Aorta (tissue), 5 donors: ENCODE measurements at places on chromosomes 16 and 17. TPM values are rescaled to one million over a fixed set of nuclear protein-coding genes. Genes with fewer than 3 reads are reported as not detected.

- no peak for DNase-seq
Observed at GRCh38 chr17:39867880-39868553, at the start of gene ZPBP2. ZPBP2 (plus strand) TSS chr17:39868202; CDS start chr17:39868355, 153 bp downstream.

DNA sequence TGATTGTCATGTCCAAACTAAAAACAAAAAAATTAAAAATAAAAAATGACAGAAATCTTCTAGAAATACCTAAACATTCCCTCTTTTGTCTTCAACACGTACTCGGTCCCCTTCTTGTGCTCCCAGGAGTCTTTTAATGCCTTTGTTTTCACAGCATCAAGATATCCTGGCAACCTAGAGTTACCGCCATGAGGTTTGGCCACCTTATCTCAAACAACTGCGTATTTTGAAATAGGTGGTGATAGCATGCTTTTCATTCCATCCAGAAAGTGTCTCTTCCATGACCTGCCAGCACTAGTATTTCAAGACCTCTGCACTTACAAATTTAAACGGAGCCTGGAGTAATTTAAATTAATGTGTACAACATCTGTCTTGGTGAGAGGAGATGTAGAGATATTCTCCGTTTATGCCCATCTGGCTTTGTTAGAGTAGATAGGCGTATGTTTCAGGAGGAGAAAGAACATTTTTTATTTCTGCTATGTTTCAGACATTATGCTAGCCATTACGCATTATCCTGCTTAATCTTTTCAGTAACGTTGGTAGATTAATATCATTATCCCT, 42.0 kb downstream of the RBFOX1 start:
- DNase-seq = no peak

- DNase-seq = no peak
Observed at GRCh38 chr17:46020023-46020761, 21.1 kb downstream of the STH start.

DNA sequence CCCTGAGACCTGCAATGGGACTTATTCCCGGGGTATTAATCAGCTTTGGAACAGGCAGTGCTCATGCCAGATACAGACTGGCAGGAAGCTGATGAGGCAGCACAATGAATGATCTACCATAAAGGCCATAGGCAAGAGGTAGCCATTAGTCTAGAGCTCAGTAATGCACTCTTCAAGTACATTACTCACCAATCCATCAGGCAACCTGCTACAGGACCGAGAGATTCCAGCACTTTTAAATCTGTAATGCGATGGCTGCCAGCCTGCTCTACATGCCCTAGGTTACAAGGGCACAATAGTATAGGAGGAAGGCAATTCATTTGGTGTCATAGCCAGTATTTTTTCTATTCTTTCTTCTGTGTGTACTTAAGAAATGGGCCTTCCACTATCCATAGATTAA, 217.8 kb upstream of the PMFBP1 start:
- DNase-seq = no peak

DNA sequence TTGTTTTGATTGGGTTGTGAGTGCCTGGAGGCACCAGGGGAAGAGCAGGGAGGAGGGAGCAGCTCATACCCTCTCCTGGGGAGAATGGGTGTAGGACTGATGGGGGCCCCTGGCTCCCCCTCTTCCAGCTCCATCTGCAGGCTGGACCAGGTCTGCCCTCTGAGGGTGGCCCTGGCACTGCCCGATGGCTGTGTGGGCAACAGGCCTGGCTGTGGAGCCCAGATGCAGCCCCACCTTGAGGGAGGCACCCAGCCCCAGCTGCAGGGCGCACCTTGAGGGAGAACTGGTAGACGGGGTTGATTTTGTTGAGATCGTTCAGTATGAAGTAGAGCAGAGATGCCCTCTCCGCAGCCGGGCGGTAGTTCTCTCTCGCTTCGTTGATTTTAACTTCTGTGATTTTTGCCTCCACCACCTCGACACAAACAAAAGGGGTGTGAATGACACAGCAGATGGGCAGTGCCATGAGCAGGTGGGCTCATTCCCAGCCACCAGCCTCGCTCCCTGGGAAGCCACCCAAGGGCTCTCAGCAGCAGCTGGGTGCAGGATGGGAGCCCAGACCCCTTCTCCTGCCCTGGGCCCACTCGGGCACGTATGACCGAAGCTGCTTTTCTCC, 71.6 kb downstream of the PGS1 start:
- DNase-seq = no peak

SPIRE2 gene
- 0.62 TPM for total RNA-seq

BRD7 gene
- total RNA-seq = 90.2 TPM

GRCh38 chr16:68645494-68646388, 631 bp downstream of the CDH3 start:
- DNase-seq = no peak

GRCh38 chr16:5738586-5738985, 641.0 kb upstream of the EEF2KMT start:
- DNase-seq = no peak

GRCh38 chr16:70647441-70648359, 1.3 kb downstream of the IL34 start:
- DNase-seq = peak; percentile 70

DNA sequence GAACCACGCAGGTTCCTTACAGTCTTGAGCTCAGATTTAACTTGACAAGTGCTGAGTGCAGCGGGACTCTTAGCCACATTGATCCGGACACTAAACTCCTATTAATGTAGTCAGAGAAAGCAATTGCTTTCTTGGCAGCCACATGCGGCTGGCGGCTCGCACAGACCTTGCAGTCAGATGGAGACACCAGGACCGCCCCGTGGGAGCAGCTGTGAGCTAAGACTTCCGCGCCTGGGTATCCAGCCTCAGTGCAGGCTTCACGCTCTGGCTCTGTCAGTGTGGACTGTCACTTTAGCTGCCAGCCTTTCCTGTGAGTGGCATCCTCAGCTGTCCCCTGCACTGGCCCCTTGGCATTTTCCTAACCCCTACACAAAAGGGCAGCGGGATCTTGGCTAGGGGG, 80.9 kb upstream of the NLRP1 start:
- no peak for DNase-seq

GRCh38 chr17:58329035-58329809, 627 bp upstream of the TSPOAP1 start:
- peak; percentile 78 for DNase-seq

- no peak for DNase-seq
Observed at GRCh38 chr16:67565470-67566100, 3.3 kb downstream of the CTCF start.

TNP2 gene
- not detected for total RNA-seq

- DNase-seq = peak; percentile 81
Observed at GRCh38 chr17:38912221-38912813, 13.1 kb upstream of the LASP1NB start.

GRCh38 chr17:61040666-61041065, 359.0 kb upstream of the TBX2 start:
- no peak for DNase-seq

GRCh38 chr17:30188211-30188939, 47.1 kb downstream of the SLC6A4 start:
- no peak for DNase-seq

SYNGR3 gene
- 0.36 TPM for total RNA-seq

PMFBP1 gene
- total RNA-seq = 1.0 TPM

DNA sequence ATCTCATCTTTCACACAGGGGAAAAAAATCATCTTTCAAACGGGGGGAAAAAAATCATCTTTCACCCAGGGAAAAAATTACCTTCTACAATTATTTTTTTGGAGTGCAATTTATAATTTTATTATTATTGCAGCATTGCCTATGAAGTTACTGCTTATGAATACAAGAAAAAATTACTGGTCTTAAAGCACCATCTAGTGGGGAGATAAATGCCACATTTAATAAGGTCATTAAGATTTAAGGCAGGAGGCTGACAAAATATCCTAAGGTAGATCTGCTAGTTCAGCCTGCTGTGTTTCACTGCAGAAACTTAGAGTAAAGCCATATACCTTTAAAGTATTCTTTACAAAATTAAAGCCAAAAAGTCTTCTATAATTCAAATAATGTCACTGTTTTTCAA, 13.7 kb downstream of the SHCBP1 start:
- no peak for DNase-seq

CCDC57 gene
- total RNA-seq = 31.2 TPM

DNA sequence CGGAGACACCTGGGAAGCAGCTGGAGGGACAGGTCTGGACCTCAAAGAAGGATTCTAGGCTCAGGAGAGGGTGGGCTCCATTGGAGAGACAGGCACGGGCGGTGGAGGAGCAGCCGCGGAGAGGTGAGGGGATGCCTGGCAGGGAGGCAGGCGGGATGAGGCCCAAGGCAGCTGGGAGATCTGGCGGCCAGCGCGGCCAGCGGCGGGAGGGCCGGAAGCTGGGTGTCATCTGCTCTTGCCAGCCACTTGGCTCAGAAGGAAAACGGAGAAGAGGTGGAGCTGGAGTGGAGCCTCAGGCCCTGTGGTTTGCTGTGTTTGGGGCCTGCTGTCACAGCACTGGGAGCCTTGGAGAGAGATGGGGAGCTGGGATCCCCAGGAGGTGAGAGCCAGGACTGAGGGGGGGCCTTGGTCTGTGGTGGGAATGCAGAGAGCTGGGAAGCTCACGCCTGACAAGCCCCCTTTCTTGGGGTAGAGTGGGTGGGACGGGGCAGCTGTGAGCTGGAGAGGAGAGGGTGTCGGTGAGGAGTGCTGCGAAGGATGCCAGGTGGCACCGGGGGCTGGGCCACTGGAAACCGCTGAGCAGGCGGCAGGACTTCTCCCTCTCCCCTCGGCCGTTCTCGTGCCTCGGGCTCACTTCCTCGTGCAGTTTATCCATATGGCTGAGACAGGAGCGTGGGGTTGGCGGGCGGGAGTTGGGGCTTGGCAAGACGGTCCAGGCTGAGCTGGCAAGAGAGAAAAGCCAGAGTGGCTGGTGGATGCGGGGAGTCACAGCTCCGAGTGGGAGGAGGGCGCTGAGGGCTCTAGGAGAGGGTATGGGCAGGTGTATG, 8.0 kb downstream of the TBC1D24 start:
- DNase-seq = no peak

- no peak for DNase-seq
Observed at GRCh38 chr16:14502932-14503741, 126.9 kb downstream of the PARN start.

PRSS27 gene
- total RNA-seq = 2.2 TPM

PPY gene
- not detected for total RNA-seq

CCL22 gene
- 0.29 TPM for total RNA-seq
